ENCODE measurements at places on chromosomes 2 and 18. TPM values are rescaled to one million over a fixed set of nuclear protein-coding genes. Genes with fewer than 3 reads are reported as not detected.

The REG3G gene
- total RNA-seq, result not detected

The HOXD10 gene
- 5.1 TPM for total RNA-seq

The LBX2 gene
- total RNA-seq, result 1.9 TPM

The CAPN14 gene
- total RNA-seq, result 0.58 TPM

The LYPD6 gene
- total RNA-seq, result 3.7 TPM

The MAPRE3 gene
- total RNA-seq, result 5.0 TPM

The CPS1 gene
- total RNA-seq, result 3.8 TPM

The SPHKAP gene
- total RNA-seq, result 0.17 TPM

The CEBPZ gene
- total RNA-seq, result 43.2 TPM

The IL36RN gene
- 0.04 TPM for total RNA-seq

The TBR1 gene
- total RNA-seq, result 0.08 TPM

The SCN9A gene
- total RNA-seq, result 7.2 TPM

The NAT8 gene
- total RNA-seq, result not detected

The IL36A gene
- not detected for total RNA-seq

The L3MBTL4 gene
- total RNA-seq, result 9.8 TPM

The TMX3 gene
- total RNA-seq, result 47.5 TPM

The C2orf92 gene
- 0.96 TPM for total RNA-seq

The SLC5A7 gene
- total RNA-seq, result not detected

The IL1RL2 gene
- total RNA-seq, result 0.62 TPM

The PTPRN gene
- total RNA-seq, result 3.8 TPM

The UBXN4 gene
- total RNA-seq, result 67.9 TPM

The RSAD2 gene
- total RNA-seq, result 3.6 TPM

The SNRNP27 gene
- total RNA-seq, result 84.1 TPM

The ANKRD30B gene
- 0.08 TPM for total RNA-seq

The ABCG5 gene
- not detected for total RNA-seq

The PDCD1 gene
- not detected for total RNA-seq

The HOXD12 gene
- total RNA-seq, result not detected

The UGT1A7 gene
- not detected for total RNA-seq

The MC2R gene
- not detected for total RNA-seq

The TUBA4B gene
- total RNA-seq, result not detected

The MAP2 gene
- total RNA-seq, result 58.1 TPM

The GALNT3 gene
- 22.9 TPM for total RNA-seq

The CYP27A1 gene
- 32.0 TPM for total RNA-seq

The SIGLEC15 gene
- 41.1 TPM for total RNA-seq

The NGEF gene
- 3.6 TPM for total RNA-seq

The DPYSL5 gene
- 1.3 TPM for total RNA-seq

The MRO gene
- total RNA-seq, result not detected

The TMEM200C gene
- 4.9 TPM for total RNA-seq

The LCT gene
- total RNA-seq, result not detected

The AOX1 gene
- 0.88 TPM for total RNA-seq

The NAGK gene
- total RNA-seq, result 138 TPM

The UPP2 gene
- not detected for total RNA-seq

The UGT1A3 gene
- total RNA-seq, result not detected

The CLEC4F gene
- not detected for total RNA-seq

The KCNIP3 gene
- total RNA-seq, result 5.1 TPM

The PAX8 gene
- total RNA-seq, result 118 TPM

The ROCK1 gene
- total RNA-seq, result 25.1 TPM

The GTF2A1L gene
- total RNA-seq, result not detected

The PARD3B gene
- 6.6 TPM for total RNA-seq
